Endodermal cell (in vitro differentiated cells): ENCODE measurements at places on chromosomes 13 and 19. TPM values are rescaled to one million over a fixed set of nuclear protein-coding genes. Genes with fewer than 3 reads are reported as not detected.

DNA sequence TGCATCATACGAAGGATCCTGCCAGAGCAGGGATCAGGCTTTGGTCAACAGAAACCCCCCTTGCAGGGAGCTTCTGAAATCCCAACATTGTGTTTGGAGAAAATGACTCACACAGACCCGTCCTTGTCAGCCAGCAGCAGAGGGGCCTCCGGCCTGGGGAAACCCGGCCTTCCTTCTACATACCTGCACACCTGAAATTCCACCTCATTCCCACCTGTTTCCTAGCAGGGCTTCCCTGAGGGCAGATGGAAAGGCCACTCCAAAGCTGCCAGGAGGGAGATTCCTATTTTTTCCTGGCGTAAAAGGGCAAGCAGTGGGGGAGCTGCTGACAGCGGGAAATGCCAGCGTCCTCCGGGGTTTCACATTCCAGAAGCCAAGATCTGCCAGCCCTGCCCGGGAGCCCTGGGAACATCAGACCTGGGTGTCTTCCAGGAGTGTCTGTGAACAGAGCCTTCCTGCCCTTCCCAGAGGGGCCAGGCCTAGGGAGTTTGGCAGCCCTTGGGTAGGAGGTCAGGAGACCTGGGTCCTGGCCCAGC is 3.0 kb upstream of the IGFL1 start:
- H3K4me3 ChIP-seq: no peak overlapping the region
- no peaks in the 10 kb centered on the region for H3K36me3 ChIP-seq
- no peaks in the 10 kb centered on the region for H3K4me1 ChIP-seq
- peak; percentile 51 for DNase-seq
- H3K27ac ChIP-seq: no peak overlapping the region

- H3K4me3 ChIP-seq: no peak overlapping the region
- DNase-seq: peak; percentile 48
- no peaks in the 10 kb centered on the region for H3K36me3 ChIP-seq
- H3K4me1 ChIP-seq: no peaks in the 10 kb centered on the region
These were observed 29.7 kb downstream of the RASA3 start for GRCh38 chr13:114102521-114103288.

DNA sequence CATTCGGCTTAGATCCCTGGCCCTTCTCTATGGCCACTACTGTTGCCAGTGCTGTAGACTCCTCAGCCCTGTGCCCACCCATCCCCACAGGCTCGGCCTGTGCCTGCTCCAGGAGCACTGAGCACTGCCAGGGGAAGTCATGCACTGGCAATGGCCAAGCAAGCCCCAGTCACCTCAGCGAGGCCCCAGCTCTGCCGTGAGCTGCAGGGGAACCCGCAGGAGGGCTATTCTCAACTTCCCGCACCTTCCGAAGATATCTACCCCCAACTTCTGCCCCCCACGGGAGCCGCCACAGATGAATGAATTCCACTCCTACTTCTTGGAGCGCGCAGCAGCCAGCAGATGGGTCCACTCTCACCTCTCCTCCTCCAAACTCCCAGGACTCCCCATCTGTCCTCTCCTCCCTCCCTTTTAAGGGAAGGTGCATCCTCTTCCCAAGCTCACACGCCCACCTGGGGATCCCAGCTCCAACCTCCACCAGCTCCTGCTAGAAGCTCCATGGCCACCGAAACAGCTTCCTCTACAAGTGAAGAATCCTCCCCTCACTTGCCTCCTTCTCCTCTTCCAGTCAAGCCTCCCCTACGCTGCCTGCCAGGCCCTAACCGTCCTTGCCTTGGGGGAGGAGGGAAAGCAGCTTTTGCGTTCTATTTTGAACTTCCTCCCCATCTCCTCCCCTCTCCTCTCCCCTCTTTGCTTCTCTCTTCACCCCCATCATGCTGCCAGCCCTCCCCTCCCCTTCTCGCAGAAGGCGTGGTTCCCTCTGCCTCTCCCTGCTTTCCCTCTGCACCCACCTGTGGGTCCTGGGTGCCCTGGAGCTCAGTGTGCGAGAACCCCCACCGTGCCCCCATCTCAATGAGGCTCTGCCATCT is 52.2 kb downstream of the PEPD start:
- H3K4me3 ChIP-seq: no peak overlapping the region
- H3K4me1 ChIP-seq: no peaks in the 10 kb centered on the region

DNA sequence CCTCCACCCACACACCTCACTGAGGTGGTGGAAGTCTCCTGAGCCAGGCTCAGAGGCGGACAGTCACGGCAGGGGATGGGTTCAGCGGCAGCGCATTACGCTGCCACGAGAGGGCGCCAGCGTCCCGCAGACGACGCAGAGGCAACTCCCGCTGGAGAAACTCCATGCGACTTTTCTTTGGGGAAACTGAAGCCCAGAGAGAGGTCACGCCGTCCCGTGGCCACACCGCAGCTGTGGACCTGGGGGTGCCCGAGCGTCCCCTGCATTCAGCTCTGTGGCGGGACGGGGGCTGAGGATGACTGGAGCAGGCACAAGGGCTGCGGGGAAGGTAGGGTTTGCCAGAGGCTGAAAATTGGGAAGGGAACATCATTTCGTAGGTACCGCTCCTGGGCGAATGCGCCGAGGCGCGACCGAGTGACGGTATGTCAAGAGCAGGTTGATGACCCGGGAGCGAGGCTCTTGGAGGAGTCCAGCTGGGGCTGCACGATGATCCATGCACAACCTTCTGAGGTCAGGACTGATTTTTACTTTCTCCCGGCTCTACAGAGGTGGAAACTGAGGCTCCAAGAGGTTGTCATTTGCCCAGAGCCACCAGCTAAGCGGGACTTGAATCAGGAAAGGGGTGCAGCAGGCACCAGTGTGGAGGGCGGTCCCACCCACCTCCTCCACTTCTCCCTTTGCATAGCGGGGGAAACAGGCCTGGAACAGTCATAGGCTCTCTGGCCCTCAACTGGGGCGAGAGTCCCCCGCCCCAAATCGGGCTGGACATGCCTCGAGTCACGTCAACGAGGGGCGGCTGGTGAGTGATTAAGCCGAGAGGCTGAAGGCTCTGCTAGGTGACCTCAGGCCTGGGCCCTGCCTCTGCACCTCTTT is 690 bp upstream of the ARRDC2 start:
- peaks cover 2% of the 10 kb centered on the region for H3K27me3 ChIP-seq
- peaks cover 4% of the 10 kb centered on the region for H3K4me1 ChIP-seq
- peak overlapping the region; percentile 81 for H3K4me3 ChIP-seq
- H3K27ac ChIP-seq: no peak overlapping the region
- H3K36me3 ChIP-seq: peaks cover 5% of the 10 kb centered on the region

DNA sequence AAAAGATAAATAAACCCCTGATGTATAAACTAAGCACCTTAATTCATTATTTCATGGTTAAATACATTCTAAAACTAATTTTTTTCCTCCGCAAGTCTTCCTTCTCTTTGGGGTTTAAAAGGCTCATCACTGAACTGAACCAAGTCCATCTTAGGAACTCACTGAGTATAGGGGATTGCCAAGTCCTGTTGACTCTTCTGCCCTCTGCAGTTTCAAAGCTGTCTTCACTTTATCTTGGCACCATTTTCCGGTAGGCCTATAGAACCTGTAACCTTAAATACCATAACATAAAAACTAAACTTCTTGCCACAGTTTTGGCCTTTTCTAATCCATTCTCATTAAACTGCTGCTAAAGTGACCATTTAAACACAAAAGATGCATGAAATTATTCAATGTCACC is 66.5 kb upstream of the USPL1 start:
- no peak for DNase-seq
- H3K36me3 ChIP-seq: no peaks in the 10 kb centered on the region
- H3K4me3 ChIP-seq: no peak overlapping the region

DNA sequence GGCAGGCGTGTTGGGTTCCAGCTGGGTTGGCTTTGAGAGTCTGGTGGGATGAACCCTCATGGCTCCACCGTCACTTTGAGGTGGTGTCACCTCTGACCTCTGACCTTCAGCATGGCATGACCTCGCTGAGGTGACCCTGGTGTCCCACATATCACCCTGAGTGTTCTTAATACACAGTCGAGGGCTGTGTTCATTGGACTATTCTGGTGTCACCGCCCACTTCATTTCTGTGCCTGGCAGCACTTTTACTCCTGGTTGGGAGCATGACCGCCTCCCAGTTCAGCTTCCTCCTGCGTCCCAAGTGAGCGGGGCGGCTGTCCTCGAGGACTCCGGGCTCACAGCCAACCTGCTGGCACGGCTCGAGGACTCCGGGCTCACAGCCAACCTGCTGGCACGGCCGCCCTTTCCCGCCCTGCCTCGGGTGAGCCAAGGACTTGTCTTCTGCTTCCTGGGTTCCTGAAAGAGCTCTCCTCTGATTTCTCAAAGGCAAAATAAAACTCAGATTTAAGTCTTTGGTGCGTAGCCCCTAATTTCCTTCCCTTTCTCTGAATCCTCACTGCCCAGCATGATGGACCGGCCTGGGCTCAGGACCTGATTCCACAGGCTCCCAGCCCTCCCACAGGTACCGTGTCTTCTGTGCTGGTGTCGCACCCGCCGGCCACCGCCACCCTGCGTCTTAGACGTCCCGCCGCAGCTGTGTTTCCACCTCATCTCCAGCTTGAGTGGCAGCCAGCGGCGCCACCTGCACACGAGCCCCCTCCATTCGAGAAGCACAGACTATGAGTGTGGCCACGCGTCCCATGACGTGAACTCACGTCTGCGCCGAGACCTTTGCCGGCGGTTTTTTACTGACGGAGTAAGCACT is 10.4 kb downstream of the ATP4B start:
- peaks cover 12% of the 10 kb centered on the region for H3K36me3 ChIP-seq
- H3K27ac ChIP-seq: no peak overlapping the region
- no peaks in the 10 kb centered on the region for H3K4me1 ChIP-seq
- H3K27me3 ChIP-seq: no peaks in the 10 kb centered on the region
- no peak overlapping the region for H3K4me3 ChIP-seq

GRCh38 chr19:12657966-12658365 is 8.6 kb downstream of the MAN2B1 start:
- no peak overlapping the region for H3K27ac ChIP-seq
- no peaks in the 10 kb centered on the region for H3K27me3 ChIP-seq
- no peak overlapping the region for H3K4me3 ChIP-seq
- DNase-seq: no peak

DNA sequence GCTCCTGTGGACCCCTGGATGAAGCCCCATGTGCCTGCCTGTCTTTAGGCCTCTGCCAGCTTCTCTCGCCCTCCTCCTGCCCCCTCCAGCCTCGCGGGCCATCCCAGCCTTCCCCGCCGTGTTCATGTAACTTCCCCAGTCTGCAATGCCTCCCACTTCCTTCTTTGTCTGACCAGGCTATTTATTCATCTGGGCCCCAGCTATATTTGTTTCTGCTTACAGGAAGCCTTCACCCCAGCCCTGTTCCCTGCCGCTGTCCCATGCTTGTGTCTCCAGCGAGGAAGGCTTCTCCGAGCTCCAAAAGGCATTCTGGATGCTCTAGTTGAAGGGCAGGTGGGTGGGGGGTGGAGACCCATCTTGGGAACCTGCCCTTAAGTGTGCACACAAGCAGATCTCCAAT is 7.9 kb upstream of the C3 start:
- H3K27ac ChIP-seq: no peak overlapping the region
- DNase-seq: peak; percentile 40
- H3K4me3 ChIP-seq: no peak overlapping the region

DNA sequence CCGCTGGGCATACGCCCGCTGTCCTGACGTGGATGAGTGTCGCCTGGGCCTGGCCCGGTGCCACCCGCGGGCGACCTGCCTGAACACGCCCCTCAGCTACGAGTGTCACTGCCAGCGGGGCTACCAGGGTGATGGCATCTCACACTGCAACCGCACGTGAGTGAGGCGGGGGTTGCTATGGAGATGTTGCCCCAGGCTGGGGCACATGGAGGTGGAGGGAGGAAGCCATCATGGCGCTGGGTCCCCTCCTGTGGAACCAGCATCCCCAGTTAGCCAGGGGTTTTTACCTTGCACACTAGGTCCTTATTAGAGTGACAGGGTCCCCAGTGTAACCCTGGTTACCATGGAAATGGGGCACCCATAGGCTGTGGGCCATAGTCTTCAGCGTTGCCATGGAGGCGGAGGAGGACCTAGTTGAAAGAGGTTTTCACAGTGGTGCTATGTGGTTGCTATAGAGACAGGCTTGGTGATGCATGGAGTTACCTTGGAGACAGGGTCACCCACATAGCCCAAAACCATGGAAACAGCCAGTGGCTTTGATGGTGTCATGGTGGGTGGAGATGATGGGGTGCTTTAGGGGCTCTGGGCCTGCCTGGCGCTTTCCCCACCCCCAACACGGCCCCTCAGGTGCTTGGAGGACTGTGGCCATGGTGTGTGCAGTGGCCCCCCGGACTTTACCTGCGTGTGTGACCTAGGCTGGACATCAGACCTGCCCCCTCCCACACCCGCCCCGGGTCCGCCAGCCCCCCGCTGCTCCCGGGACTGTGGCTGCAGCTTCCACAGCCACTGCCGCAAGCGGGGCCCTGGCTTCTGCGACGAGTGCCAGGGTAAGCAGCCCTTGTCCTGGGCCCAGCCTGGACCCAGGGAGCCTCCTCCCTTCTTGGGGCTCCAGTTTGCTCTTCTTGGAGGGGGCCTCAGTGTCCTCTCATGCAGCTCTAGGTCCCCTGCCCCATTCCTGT is 27.1 kb downstream of the MEGF8 start:
- H3K4me3 ChIP-seq: no peak overlapping the region
- H3K36me3 ChIP-seq: peaks cover 17% of the 10 kb centered on the region
- H3K27me3 ChIP-seq: no peaks in the 10 kb centered on the region
- H3K27ac ChIP-seq: peak overlapping the region; percentile 70

GRCh38 chr13:21686751-21687391 is 16.0 kb downstream of the FGF9 start:
- DNase-seq: no peak
- no peaks in the 10 kb centered on the region for H3K4me1 ChIP-seq
- no peak overlapping the region for H3K27ac ChIP-seq
- H3K36me3 ChIP-seq: no peaks in the 10 kb centered on the region

GRCh38 chr13:80348750-80349149 is 7.8 kb upstream of the SPRY2 start:
- H3K27ac ChIP-seq: no peak overlapping the region
- no peak overlapping the region for H3K4me3 ChIP-seq
- H3K4me1 ChIP-seq: peaks cover 8% of the 10 kb centered on the region
- DNase-seq: no peak
- no peaks in the 10 kb centered on the region for H3K27me3 ChIP-seq

DNA sequence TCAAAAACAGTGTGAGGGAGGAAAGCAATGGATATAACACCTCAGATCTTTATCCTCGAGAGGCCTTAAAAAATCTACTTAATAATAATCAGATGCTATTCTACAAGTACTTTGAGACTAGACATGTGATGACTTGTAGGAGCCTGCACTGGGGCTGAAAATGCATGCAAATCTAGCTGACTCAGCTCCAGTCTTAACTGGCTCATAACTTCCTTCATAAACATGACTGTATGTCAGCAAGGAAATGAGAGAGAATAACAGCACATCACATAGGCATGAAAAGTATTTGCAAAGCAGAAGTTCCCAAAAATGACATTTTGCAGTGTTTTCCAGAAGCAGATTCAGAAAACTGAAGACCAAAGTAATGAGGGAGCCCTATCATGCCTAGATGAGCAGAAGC is 38.1 kb downstream of the PSG5 start:
- no peak overlapping the region for H3K27ac ChIP-seq
- H3K4me3 ChIP-seq: no peak overlapping the region
- no peaks in the 10 kb centered on the region for H3K4me1 ChIP-seq
- no peak for DNase-seq
- H3K27me3 ChIP-seq: no peaks in the 10 kb centered on the region

- H3K4me3 ChIP-seq: no peak overlapping the region
- no peaks in the 10 kb centered on the region for H3K27me3 ChIP-seq
- no peak for DNase-seq
- H3K36me3 ChIP-seq: no peaks in the 10 kb centered on the region
These were observed 58.5 kb upstream of the SLITRK1 start for GRCh38 chr13:83940742-83941141.

Gene FCAR
- not detected in 3 replicates for total RNA-seq

Gene SIGLEC12
- total RNA-seq: not detected in 3 replicates

Gene C19orf53
- 114 and 121 TPM in 2 replicates for total RNA-seq

Gene SDHAF1
- total RNA-seq: 12.5 and 12.9 TPM in 2 replicates

Gene ZNF540
- total RNA-seq: not detected in 3 replicates

Gene BEST2
- 0.61 and 0.95 TPM in 2 replicates for total RNA-seq

Gene CCL25
- not detected in 2 replicates for total RNA-seq
